Lower leg skin (tissue), 4 donors: ENCODE measurements at places on chromosomes 4 and X. TPM values are rescaled to one million over a fixed set of nuclear protein-coding genes. Genes with fewer than 3 reads are reported as not detected.
A peak's percentile ranks its signal among the peaks of the same experiment; 100 is the strongest.

DNA sequence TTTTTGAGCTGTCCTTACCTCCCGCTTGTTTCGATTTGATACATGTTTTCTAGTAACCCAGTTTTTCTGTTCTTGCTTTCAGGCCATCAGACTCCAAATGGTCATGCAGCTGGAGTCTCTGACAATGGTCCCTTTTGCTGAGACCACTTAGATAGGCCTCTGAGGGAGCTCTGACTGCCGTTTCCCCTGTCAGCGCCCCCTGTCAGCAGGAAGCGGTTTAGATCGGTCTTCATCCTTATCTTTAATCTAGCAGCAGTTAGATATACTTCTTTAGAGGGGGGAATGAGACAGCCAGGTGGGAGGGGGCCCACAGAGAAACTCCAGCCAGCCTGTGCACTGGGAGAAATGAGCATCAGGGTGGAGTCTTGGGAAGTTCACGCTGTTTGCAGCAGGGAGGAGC, 457.9 kb downstream of the GPAT3 start:
- DNase-seq: no peak

GRCh38 chr4:79657379-79657778, 249.4 kb upstream of the GK2 start:
- DNase-seq: no peak

GRCh38 chr4:181676546-181676945, 566.7 kb upstream of the TENM3 start:
- DNase-seq: no peak

GRCh38 chr4:112848911-112849310, 200.5 kb upstream of the ANK2 start:
- DNase-seq: no peak

- no peak for DNase-seq
These were observed 126.6 kb downstream of the ASB9 start for GRCh38 chrX:15143050-15143824.

DNA sequence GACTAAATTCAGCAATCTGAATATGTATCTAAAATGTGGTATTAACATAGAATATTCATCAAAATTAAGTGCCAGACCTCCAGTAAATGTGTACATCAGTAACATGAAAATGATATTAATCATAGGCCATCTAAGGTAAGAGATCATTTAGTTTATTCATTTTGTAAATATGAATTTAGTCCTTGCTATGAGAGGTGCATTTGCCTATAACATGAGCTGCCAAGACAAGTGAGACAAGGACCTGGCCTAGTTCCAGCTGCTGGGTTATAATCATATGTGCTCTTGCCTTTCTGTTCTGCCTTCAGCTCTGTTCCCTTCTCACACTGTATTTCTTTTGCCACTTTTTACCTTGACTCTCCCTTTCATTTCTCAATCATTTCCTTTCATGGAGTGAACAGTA, 160.0 kb downstream of the STIM2 start:
- no peak for DNase-seq

- DNase-seq: peak; percentile 21
These were observed 9.9 kb downstream of the ZNF157 start for GRCh38 chrX:47380268-47380667.

DNA sequence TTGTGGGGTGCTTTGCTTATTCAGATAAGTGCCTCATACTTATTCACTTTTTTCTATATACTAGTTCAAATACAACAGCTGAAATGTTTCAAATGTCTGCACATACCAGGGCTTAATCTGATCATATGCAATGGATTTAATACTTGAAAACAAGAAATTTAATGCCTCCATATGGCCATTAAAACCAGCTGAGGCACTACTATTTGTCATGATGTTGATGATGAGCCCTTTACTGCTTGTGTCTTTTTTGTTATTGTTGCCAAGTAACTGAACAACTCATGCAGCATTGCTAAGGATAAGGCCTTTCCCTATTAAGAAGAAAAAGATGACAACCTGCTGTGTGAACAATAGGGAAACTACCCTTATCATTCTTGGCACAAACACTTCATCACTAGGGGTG, 52.5 kb downstream of the MAGEB10 start:
- DNase-seq: no peak

The FMR1NB gene
- not detected for total RNA-seq

The ADH7 gene
- total RNA-seq: 0.83 TPM

The AKAP14 gene
- total RNA-seq: not detected
